ENCODE measurements at places on chromosomes 4 and X.

DNA sequence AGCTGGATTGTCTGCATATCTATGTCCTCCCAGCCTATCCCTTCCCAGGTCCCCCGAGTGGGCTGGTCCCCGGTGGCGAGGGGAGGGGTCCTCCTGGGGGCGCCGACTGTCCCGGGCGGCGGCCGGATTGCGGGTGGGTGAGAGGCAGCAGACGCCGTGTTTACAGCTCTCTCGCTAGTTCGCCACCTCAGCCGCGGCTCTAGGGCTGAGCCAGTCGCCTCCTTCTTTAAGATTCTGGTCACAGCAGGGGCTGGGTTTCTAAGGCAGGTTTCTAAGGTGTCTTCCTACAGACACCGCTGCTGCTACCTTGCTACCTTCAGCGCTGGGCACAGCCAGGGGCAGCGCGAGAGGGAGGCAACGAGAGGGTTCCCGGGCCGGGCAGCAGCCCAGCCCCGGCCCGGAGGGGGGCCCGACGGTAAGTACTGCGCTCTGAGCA, 57.2 kb downstream of the FRMPD3 start:
- no peak for DNase-seq

DNA sequence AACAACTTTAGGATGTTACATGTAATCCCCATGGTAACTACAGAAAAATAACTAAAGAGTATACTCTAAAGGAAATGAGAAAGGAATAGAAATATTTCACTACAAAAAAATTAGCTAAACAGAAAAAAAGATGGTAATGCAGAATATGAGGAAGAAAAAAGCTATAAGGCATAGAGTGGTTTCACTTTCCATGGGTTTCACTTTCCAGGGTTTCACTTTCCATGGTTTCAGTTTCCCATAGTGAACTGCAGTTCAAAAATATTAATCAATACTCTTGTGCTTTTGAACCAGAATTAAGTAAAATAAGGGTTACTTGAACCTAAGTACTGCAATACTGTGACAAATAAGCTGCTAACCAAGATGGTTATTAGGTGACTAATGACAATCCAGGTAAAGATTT, 42.0 kb downstream of the NPFFR2 start:
- no peak for DNase-seq

GRCh38 chrX:48306175-48306574, 50.3 kb downstream of the SSX3 start:
- DNase-seq: no peak

GRCh38 chr4:16029886-16030285, 53.9 kb downstream of the PROM1 start:
- no peak for DNase-seq

DNA sequence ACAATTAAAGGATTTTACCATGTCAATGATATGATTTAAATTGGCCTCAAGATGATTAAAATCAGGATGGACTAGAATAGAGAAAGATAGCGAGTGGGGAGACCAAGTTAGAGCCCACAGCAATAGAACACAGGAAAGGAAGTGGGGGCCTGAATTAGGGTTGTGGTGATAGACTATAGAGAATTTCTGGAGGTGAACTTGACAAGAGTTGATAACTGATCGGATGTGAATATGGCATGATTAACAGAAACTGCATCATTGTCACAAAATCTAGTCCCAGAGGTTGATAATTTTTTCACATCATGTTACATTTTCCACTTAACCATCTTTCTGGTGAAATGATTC, 26.3 kb upstream of the TRPC3 start:
- no peak for DNase-seq

- no peak for DNase-seq
Observed at GRCh38 chr4:64130907-64131306, 278.3 kb downstream of the TECRL start.

GRCh38 chr4:185608185-185608584, 72.9 kb upstream of the PDLIM3 start:
- DNase-seq: no peak

DNA sequence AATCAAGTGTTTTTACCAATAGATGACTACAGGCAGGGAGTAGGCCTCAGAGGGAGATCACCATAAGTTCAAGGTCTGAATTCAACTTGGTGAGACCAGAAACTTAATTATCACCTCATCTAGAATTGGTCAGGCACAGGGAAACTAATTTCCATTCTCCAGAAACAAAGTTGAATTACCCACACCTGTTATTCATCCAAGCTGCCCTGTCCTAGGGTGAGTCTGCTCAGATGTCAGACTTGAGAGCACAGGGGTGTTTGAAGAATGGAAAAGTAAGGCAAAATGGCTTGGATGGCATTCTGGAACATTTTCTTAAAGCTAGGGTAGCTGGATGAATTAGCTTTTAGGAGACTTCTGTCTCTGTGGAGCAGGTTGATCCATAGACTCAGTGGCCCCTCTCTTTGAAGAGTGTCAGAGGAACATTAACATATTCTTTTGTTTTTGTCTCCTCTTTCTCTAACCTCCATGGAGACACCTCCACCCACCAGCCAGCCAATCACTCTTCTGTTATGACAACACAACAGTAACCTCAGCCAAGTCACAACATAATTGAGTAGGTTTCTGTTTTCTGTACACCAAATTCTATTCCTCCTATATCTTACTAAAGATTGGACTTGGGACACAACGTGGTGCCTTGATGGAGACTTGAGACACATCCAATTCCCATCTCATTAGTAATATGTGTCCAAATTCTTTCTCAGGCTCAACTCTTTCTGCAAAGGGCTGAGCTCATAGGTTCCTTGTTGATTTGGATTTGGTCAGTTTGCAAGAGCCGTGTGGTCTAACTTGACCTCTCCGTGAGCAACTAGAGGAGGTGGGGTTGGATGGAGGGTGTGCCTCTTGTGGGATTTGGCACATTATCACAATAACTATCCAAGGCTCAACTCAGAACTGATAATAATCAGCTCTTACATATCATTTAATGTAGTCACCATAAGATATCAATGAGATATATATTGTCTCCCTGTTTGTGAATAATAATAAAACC, 45.1 kb downstream of the VSIG4 start:
- DNase-seq: no peak

- no peak for DNase-seq
Observed at GRCh38 chr4:90546114-90546513, 418.9 kb downstream of the CCSER1 start.

- no peak for DNase-seq
Observed at GRCh38 chrX:131917588-131917987, 105.5 kb upstream of the STK26 start.

GRCh38 chrX:13131396-13132137, 87.1 kb upstream of the FAM9C start:
- DNase-seq: no peak

DNA sequence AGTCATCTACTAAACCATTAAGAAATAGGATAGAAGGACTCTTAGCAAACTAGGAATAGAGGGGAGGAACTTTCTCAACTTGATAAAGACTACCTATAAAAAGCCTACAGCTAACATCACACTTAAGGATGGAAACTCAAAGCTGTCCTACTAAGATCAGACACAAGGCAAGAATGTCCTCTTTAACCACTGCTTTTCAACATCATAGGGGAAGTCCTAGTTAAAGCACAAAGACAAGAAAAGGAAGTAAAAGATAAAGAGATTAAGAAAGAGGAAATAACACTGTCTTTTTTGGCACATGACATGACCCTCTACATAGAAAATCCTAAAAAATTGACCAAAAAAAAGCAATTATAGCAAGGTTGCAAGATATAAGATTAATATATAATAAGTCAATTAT, 136.6 kb downstream of the FBXW7 start:
- no peak for DNase-seq

GRCh38 chr4:42410446-42410845, 13.2 kb downstream of the SHISA3 start:
- DNase-seq: no peak
